ENCODE measurements at places on chromosomes 2 and 18. TPM values are rescaled to one million over a fixed set of nuclear protein-coding genes. Genes with fewer than 3 reads are reported as not detected.

DNA sequence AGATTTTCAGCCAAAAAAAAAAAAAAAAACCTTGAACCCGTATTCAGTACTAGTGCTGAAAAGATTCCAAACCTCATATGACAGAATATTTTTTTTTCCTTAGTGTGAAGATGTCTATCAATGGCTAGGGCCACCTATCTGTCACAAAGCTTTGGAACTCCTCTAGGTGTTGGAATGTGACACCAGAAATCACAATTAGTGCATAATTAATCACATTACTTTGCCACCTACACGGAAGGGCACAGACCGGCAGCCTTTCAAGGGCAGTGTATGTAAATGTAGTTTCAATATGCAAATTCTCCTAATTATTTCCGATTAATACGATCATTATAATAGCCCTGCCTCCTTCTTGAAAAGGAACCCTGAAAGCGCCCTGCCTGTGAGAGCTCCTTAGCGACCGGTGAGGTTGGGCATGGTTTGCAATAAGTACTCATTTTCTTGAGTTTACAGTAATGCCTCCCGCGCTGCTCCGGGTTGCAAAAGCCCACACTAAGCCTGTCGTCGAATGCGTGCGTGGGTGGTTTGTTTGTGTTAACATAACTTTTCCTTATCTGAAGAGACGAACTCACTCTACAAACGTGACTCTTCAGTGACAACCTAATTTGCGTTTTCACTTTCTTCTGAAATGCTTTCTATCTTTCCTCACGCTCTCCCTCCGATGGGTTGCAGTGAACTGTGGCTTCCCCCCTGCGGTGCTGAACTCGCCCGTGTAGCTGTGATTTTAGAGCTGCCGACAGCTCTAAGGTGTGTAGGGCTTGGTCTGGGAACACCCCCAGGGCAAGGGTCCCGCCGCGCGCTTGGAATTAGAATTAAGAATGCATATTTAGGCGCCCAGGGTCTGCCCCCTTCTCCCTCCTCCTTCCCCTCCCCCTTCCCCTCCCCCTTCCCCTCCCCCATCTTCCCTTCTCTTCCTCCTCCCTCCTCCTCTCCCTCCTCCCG, 765 bp upstream of the ID2 start:
- DNase-seq: peak; percentile 61

- no peak for DNase-seq
Observed at GRCh38 chr2:3420076-3420768, 40.7 kb downstream of the TRAPPC12 start.

DNA sequence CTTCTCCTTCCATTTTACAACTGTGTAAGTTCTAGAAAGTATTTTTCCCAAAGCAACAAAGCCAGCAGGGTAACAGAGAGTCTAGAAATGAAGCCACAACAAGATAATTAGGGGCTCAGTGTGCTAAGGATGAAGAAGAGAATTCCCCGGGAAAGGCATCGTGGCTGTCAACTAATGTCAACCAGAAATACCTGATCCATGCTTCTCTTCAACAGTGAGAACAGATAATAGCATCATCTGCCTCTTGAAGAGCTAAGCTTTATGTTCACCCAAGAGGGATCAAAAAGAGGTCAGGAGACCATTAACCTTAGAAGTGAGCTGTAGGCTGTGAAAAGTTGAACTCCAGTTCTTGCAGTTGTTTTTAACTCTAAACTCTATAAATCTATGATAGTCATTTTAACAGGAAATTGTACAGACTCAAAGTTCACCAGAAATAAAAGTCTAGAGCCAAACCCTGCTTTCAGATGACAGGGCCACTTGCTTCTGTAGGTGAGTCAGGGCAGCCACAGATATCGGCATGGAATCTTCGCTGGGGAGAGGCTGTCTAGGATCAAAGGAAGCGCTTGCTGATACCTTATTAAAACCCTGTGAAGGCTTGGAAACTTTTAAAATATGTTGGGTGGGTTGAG, 540.7 kb upstream of the ID2 start:
- no peak for DNase-seq

DNA sequence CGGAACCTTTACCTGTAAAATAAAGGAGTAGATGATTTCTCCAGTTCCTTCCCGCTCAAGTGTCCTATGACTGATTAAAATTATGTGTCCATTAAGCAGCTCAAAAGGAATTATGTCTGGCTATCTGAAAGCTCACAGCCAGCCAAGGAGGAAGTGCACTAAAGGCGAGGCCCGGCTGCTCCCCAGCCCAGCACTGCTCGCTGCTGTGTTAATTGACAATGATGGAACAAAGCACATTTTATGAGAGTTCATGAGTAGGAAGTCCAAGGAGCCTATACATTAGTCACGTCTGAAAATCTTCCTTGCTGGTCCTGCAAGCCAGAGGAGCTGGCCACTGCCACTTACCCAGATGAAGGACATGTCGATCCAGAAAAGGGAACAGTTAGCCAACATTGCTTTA, 14.3 kb downstream of the TTC32 start:
- DNase-seq: no peak

GRCh38 chr18:9987931-9988330, 74.1 kb downstream of the VAPA start:
- no peak for DNase-seq

DNA sequence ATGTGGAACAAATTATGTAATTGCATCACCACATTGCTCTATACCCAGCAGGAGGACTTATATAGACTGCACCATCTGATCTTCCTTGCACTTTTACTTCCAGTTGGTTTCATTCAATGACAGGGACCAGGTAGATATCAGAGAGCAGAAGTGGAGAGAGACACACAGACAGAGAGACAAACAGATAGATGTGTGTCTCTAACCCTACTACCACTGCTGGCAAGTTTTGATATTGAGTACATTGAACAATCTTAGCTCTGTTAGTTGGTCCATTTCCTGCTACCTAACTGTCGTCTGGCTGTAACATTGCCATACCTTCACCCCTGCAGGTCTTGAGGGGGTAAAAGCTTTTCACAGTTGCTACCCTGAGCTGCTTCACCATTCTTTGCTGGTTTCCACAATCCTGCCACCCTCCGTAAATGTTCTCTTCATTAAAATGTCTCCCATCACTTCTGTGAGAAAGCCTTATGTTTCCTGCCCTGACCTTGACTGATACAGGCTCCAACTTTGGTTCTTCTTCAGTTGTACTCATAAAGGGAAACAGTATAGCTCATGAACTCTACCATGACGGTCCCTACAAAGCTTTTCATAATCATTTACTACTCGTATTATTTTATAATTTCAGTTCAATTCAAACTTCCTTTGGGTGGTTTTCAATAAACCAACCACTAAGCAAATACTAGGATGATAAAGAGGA, 62.3 kb upstream of the ITGA4 start:
- no peak for DNase-seq

The DPP4 gene
- 7.0 TPM for total RNA-seq

The SPR gene
- total RNA-seq: 2.9 TPM

The SIX3 gene
- total RNA-seq: 0.26 TPM

All from GM12878 (cell line).